ENCODE measurements at places on chromosomes 3 and 15.

GRCh38 chr3:38455639-38456430 lies 2.1 kb downstream of the ACVR2B start:
- no peak for DNase-seq

DNA sequence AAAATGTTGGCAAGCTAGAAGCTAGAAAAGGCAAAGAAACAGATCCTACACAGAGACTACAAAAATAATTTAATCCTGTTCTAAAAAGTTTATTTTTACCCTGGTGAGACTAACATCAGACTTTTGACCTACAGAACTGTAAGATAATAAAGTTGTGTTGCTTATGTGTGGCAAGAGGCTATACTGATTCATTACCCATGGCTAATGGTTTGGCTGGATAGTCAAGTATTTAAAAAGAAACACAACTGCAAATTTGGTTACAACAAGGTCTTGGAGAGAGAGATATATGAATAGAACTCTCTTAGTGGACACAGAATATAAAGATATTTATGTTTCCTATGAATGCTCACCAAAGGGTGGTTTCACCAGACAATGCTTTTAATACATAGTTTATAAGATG lies 364.2 kb upstream of the PLSCR5 start:
- DNase-seq: no peak

- no peak for DNase-seq
These were observed 98.4 kb upstream of the CTDSPL start for GRCh38 chr3:37763309-37763708.

DNA sequence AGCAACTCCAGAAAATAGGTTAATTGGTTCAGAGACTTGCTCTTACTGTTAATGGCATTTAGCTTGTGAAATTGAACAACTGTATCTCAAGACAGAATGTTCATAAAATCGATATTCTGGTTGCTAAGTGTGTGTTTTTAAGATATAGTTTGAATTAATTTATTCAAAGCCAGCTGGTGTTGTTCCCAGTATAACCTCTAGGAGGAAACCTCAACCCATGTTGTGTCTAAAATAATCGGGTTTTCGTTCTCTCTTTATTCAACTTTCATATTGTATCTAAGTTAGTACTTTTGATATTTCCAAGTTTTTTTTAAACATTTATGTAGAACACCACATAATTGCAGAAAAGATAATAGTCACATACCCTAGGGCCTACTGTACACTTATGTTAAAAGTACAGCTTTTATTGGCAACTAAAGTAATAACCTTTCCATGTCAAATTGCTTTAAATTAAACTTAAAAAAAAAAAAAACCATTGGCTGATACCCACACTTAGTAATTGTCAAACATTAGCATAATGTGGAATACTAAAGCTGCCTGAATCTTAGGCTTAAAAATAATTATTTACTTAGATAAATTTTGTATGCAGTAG lies 90.9 kb downstream of the SAMMSON start:
- peak; percentile 40 for DNase-seq

GRCh38 chr3:72426618-72427397 lies 421.4 kb downstream of the SHQ1 start:
- no peak for DNase-seq

- no peak for DNase-seq
These were observed 54.0 kb upstream of the EIF5A2 start for GRCh38 chr3:170962411-170962810.

DNA sequence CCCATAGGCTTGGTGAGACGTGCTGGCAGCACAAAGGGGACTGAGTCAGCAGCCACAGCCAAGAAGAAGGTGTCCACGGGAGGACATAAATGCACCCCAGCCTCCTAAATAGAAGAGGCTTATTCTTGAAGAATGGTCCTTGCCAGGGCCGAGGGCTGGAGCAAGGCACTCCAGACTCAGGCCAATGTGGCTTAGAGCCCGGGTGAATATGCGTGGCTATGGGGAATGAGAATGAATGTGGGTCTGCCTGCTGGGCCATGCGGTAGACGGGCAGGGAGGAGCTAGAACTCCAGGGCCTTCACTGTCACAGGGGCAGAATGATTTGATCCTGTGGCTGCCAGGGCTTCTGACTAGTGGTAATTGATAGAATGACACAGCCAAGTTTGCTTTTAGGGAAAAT lies 34.0 kb downstream of the DHX30 start:
- DNase-seq: no peak

Data from urothelium cell line (cell line).